ENCODE measurements at places on chromosomes 7 and 10. TPM values are rescaled to one million over a fixed set of nuclear protein-coding genes. Genes with fewer than 3 reads are reported as not detected.

DNA sequence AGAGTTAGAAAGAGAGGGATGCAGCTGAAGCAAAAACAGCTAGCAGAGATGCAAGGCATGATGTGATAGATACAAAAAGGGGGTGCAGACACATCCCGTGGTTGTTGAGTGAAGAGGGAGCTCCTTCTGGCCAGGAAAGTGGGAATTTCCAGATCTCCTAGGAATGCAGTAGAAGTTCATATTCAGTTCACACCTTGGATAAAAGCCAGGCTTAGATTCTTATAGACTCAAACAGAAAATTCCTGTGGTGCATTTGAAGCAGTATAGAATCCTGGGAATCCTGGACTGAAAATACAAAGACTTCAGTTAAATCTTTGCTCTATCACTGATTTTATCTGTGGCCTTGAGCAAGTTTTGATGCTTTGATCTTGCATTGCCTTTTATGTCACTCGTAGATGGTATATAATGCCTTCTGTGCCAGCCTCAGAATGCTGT is 33.9 kb downstream of the SGPL1 start:
- no peak for DNase-seq

CRYGN gene
- total RNA-seq = 0.43 TPM

- DNase-seq = peak; percentile 43
These were observed 90.4 kb upstream of the FAM171A1 start for GRCh38 chr10:15461353-15462108.

- no peak for DNase-seq
These were observed 244.3 kb downstream of the PRKG1 start for GRCh38 chr10:51318399-51319172.

- no peak for DNase-seq
These were observed 315.2 kb upstream of the ZNF32 start for GRCh38 chr10:43963793-43964425.

DNA sequence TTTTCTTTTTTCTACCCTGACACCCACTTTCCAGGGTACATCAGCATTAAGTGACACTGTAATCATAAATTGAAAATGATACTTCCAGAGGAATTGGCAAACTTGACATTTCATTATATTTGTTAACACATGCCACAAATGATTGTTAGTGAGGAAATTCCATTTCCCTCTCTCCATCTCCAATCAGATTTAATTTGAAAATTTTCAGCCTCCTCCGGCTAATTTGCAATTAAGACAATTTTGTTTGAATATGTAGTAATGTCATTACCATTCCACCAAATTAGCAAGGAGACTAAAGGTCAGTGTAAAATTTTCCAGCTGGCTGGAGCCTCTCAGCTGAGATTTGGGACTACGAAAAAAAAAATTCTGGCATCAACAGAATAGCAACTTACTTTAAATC is 242.7 kb downstream of the FOXP2 start:
- no peak for DNase-seq

DNA sequence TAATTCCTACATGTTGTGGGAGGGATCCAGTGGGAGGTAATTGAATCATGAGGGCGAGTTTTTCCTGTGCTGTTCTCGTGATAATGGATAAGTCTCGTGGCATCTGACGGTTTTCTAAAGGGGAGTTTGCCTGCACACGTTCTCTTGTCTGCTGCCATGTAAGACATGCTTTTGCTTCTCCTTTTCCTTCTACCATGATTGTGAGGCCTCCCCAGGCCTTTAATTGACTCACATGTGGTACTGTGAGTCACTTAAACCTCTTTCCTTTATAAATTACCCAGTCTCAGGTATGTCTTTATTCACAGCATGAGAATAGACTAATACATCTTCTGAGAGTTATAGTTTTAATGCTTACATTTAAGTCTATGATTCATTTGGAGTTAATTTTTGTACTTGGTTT is 22.6 kb upstream of the CPN1 start:
- no peak for DNase-seq

DNA sequence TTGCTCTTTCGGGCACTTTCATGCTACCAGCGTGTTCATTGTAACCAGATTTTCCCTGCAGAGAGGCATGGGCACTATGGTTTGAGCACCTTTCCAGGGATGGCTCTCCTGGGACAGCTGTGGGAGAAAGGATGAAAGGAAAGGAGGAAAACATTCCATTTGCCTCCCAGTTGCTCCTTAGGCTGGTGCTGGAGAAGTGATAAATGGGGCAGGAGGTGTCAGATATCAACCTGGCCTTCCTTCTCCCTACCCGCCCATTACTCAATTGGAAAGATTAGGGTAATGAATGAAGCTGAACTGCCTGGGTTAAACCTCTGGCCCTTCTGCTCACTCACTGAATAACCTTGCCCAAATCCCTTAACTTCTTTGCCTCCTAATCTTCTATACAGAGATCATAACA is 228.4 kb downstream of the PLXNA4 start:
- no peak for DNase-seq

- peak; percentile 38 for DNase-seq
These were observed 172.5 kb downstream of the PRKAG2 start for GRCh38 chr7:151704299-151704959.

DNA sequence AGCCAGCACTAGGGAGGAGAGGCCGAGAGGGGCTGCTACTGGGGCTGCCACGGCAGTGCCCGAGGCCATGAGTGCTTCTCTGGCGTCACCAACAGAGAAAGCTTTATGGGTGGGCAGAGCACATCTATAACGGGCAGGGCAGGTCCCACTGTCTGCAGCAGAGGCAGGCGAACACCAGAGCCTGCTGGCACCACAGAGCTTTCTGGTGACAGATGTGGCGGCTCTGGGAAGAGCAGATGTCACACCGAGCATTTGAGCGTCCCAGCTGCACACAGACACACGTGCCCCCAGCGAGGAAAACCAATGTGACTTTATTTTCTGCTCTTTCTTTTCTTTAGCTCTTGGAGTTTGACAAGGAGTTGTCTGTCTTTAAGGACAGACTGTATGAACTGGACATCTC is 20.5 kb downstream of the NKX6-2 start:
- no peak for DNase-seq

Data from Right ventricle myocardium superior (tissue), 1 donor.